Activated T-cell treated with anti-CD3 and anti-CD28 coated beads, Interleukin-2, amount 50 U/mL, for 72 hours (primary cell): ENCODE measurements at places on chromosomes 12 and 14. TPM values are rescaled to one million over a fixed set of nuclear protein-coding genes. Genes with fewer than 3 reads are reported as not detected.

SPX gene
- total RNA-seq: 1.6 TPM

SDSL gene
- 3.2 TPM for total RNA-seq

MANSC1 gene
- 0.65 TPM for total RNA-seq

TSHR gene
- total RNA-seq: not detected

KRT4 gene
- total RNA-seq: not detected

LRTM2 gene
- 0.14 TPM for total RNA-seq

LRFN5 gene
- total RNA-seq: not detected

TTC7B gene
- total RNA-seq: 9.2 TPM

BDKRB1 gene
- not detected for total RNA-seq

CD163L1 gene
- total RNA-seq: not detected

SOAT2 gene
- 2.2 TPM for total RNA-seq

DACT1 gene
- 11.3 TPM for total RNA-seq

NGB gene
- total RNA-seq: not detected

DBX2 gene
- not detected for total RNA-seq

SLC6A15 gene
- 0.30 TPM for total RNA-seq

CELA1 gene
- total RNA-seq: 0.26 TPM

GRCh38 chr12:115303723-115304309 lies 619.8 kb upstream of the TBX3 start:
- DNase-seq: no peak

DNA sequence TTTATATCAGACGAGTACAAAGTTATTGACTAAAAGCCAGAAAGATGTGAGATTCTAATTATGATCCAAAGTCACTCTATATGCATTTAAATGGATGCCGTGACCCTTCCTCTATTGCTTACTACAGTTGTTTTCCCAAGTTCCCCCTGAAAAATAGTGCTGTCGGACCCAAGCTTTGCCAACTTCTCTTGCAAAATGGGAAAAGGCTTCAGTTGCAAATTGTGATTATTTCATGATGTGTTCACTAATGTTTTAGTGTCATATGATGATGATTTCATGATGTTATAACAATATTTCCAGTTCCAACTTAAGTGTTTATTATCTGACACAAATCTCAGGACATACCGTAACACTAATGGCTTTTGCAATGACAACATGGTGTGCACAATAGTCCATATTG lies 534.6 kb upstream of the ATP2B1 start:
- DNase-seq: no peak

- no peak for DNase-seq
These were observed 4.2 kb downstream of the ACYP1 start for GRCh38 chr14:75059642-75060041.

- DNase-seq: peak; percentile 86
These were observed 1.1 kb upstream of the RNASE4 start for GRCh38 chr14:20683125-20683890.

- no peak for DNase-seq
These were observed 5.0 kb upstream of the INHBE start for GRCh38 chr12:57450057-57450456.

GRCh38 chr14:102749393-102750305 lies 27.6 kb upstream of the TRAF3 start:
- no peak for DNase-seq

DNA sequence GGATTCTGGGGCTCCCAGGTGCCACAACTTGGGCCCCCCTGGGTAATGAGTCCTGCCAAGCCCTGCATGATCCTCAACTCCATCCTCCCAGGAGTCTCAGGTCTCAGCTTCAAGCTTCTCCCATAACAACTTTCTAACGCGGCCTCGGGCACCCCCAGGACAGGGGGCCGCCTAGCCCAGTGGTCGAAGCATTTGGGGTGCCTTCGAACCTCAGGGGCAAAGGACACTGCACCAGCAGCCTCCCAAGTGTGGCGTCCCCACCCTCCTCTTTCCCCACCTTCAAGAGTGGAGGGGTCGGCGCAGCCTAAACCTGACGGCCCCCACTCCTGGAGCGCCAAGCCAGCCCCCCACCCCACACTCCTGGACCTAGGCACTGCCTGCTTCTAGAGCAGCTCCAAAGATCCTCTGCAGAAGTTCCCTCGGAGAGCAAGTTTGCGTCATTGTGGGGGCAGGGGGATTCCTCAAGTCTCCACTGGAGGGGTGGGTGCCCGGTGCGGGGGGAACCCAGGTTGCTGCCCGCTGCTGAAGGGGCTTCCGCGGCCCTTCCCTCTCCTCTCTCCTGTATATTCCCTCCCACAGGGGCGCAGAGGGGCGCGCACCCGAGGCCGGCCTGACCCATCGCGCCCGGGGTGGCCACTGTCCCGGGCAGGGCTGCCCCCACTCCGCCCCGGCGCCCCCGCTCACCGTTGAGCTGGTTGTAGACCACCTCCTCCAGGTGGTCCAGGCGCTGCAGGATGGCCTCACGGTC lies 933 bp downstream of the GALNT9 start:
- DNase-seq: no peak

GRCh38 chr14:68733086-68733914 lies 59.6 kb downstream of the ZFP36L1 start:
- DNase-seq: peak; percentile 45

DNA sequence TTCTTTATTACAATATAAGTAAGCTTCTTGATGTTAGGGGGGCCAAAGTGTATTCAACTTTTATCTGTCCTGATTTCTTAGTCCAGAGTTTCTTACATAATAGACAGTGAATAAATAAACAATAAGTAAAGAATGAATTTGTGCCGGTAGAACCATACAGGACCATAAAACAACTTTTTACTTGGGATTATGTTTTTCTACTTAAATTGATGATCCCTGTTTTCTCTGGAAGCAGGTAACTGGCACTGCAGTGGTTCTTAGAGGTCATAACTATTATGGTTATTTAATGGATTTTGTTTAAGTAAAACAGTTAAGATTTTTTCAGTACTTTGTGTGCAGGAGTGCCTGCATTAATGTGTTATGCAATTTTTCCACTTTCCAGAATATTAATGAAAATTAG lies 10.5 kb downstream of the CAND1 start:
- DNase-seq: no peak

DNA sequence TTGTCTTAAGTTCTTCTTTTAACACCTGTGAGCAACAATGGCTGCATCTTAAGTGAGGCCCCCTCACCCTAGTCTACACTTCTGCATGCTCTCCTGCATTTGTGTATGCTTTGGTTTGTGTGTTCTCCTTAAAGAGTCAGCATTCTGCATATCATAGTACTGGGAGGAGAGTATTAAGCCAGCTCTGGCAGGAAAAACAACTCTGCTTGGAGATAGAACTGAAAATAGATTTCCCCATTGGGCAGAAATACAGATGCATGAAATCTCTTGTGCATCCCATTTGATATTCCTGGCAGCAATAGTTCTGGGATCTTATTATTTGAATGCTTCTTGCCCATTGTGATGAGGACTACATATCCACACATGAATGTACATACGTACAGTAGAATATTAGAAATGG lies 70.6 kb upstream of the PRICKLE1 start:
- DNase-seq: no peak

DNA sequence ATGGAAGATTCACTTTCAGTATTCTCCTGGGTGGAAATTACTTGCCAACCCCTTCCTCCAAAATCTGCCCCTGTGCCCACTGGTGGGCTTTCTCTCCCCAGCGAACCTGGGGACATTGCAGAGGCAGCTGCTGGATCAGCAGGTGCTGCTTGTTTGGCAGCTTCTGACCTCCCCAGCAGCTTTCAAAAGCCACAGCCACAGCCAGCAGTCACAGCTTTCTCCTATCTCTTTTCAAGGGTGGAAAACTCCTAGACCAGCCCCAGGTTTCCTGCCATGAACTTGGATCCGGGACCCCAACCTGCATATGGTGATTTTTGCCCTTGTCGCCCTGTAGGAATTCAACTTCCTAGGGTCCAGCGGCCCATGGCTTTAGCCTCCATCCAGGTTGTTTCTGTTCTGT lies 330.8 kb downstream of the ADAMTS20 start:
- DNase-seq: no peak

GRCh38 chr14:89540009-89540829 lies 123.2 kb upstream of the FOXN3 start:
- no peak for DNase-seq

GRCh38 chr12:85322715-85323114 lies 42.7 kb downstream of the ALX1 start:
- no peak for DNase-seq

GRCh38 chr12:118778077-118778476 lies 203.3 kb upstream of the SRRM4 start:
- DNase-seq: no peak

- no peak for DNase-seq
These were observed 19.2 kb downstream of the INTS13 start for GRCh38 chr12:26918321-26919215.

GRCh38 chr12:27338473-27338872 lies 5.8 kb downstream of the BMAL2 start:
- DNase-seq: no peak

DNA sequence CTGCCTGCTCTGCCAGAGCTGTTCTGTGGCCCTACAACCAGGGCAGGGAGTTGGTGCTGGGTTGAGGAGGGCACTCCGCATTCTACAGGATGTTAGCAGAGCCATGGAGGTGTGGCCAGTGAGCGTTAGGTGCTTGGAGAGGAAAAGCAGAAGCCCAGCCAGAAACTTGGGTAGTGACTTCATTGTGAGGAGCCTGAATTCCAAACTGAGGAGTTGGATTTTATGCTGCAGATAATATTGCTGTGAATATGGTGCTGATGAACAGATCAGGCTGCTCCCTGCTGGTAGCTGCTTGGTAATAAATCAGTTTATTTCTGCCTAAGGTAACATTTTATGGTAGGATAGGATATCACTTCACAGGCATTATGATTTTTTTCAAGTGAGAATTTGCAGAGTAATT lies 7.1 kb upstream of the CCDC175 start:
- DNase-seq: no peak

- DNase-seq: no peak
These were observed 51.8 kb upstream of the ESRRB start for GRCh38 chr14:76324133-76324532.

GRCh38 chr14:95701846-95702221 lies 12.1 kb downstream of the TCL1A start:
- DNase-seq: no peak

DNA sequence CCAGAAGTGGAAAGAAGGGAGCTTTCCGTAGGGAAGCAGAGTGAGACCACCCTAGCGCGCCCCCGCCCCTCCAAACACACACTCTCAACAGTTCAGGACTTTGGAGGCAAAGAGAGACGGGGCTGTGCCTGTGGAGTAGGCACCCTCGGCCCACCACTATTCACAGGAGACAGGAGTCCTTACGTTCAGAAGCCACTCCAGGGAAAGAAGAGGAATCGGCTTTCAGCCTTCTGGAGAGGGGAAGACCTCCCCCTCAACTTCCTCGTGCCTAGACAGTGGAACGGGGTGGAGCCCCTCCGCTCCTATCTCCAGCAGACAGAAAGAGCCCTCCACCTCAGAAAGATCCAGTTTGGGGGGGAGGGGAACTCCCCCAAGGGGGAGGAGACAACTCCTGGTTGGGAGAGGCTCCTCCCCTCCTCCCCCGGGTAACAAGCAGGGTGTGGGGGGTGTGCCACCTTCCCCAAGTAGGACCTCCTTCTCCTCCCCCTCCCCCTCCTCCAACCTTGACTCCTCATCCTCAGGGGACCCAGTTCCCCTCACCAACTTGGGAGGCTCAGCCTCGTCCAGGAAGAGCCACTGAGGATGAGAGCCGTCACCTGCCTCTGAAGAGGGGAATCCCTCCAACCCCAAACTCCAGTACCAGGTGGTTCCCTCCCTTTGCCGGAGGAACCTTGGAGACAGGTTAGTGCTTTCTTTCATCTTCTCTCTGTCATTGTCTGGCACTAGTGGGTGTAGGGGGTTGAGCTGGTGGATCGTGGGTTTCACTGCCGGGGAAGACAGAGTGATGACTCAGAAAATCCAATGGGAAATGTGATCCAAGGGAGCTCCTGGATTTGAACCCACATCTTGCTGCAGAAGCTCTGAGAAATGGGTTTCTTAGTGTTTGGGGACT lies 883 bp downstream of the FOXJ2 start:
- peak; percentile 50 for DNase-seq

DNA sequence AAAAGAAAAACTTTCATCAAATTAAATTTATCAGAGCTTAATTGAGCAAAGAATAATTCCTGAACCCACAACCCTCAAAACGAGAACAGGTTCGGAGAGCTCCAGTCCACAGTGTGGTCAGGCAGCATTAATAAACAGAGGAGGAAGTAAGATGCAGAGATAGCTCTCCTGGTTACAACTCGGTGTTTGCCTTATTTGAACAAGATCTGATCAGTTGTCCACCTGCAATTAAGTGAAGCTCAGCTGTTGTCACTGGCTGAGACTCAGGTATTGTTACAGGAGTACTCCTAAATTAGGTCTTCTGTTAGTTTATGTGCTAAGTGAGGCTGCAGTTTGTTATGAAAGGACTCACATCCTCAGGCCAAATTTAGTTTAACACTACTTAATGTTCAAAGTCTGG lies 451.4 kb upstream of the PDE3A start:
- DNase-seq: no peak

DNA sequence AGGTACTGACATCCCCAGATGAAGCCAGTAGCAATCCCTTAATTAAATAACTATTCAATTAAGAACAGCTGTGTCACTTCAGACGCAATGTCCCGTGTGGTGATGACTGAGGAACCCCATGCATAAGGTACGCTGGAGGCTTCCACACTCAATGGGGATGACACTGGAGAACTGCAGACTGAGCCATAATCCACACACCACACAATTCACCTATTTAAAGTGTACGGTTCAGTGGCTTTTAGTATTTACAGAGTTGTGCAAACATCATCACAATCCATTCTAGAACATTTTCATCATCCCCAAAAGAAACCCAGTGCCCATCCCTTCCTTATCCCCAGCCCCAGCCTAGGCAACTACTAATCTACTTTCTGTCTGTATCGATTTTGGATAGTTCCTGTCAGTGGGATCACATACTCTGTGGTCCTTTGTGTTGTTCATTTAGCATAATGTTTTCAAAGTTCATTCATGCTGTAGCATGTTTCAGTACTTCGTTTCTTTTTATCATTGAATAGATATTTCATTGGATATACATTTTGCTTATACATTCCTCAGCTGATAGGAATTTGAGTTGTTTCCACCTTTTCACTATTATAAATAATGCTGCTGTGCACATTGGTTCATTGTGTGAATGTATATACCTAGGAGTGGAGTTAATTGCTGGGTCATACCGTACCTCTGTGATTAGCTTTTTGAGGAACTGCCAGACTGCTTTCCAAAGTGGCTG lies 61.1 kb downstream of the NINJ2 start:
- DNase-seq: no peak

GRCh38 chr14:39827901-39828655 lies 395.8 kb upstream of the FBXO33 start:
- DNase-seq: no peak

GRCh38 chr14:38129705-38130104 lies 78.0 kb upstream of the SSTR1 start:
- peak; percentile 36 for DNase-seq

- DNase-seq: no peak
These were observed 15.5 kb downstream of the TUNAR start for GRCh38 chr14:95892142-95892541.
